Pulmonary artery endothelial cell (primary cell): ENCODE measurements at places on chromosomes 2 and 18.
A peak's percentile ranks its signal among the peaks of the same experiment; 100 is the strongest.

- no peak for DNase-seq
These were observed 558 bp upstream of the GAREM2 start for GRCh38 chr2:26172189-26172870.

DNA sequence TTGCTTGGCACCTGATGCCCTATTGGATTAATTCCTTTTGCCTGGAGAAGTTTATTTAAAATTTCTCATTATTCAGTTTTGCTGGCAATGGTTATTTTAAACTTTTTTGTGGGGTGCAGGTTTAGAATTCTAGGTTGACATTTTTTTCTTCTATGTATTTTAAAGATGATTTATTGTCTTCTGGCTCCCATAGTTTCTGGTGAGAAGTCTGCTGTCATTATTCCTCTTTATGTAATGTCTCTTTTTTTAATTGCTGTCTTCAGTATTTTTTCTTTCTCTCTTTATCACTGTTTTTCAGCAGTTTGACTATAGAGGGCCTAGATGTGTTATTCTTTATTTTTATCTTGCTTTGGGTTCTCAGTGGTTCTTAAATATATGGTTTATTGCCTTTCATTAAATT, 182.2 kb upstream of the STON1 start:
- DNase-seq: no peak

DNA sequence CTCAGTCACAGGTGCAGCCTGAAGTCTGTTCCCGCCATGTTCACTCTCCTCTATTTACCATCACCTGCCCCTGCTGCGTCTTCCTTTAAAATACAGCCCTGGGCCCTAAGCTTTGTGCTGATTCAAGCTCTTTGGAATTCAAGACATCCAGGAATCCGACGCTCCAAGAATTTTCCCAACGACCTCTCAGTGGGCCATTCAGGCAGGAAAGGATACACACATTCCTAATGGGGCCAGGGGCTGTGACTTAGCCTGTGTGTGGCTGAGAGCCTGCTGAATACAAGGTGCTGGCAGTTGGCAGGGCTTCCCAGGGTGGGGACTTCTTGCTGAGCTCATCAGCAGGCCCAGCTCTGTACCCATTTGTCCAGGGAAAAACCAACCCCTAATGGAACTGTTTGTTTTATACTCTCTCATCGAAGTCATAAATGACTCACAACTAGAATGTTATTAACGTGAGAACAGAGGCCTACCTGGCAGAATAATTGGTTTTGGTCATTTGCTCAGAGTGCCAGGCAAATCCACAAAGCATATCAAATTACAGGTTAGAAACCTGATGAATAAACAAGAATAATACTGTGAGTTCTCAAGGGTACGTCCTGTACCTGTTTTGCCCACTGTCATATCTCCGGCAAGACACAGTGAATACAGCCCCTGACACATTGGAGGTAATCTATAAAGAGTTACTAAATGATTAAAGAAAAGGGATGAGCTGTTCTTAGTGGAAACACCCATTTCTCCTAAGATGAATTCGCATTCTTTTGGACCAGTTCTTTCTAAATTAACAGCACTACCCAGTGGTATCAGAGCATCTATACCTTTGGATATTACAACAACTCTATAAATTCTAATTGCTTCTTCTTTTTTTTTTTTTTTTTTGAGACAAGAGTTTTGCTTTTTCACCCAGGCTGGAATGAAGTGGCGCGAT, 12.6 kb upstream of the KCMF1 start:
- DNase-seq: peak; percentile 78

DNA sequence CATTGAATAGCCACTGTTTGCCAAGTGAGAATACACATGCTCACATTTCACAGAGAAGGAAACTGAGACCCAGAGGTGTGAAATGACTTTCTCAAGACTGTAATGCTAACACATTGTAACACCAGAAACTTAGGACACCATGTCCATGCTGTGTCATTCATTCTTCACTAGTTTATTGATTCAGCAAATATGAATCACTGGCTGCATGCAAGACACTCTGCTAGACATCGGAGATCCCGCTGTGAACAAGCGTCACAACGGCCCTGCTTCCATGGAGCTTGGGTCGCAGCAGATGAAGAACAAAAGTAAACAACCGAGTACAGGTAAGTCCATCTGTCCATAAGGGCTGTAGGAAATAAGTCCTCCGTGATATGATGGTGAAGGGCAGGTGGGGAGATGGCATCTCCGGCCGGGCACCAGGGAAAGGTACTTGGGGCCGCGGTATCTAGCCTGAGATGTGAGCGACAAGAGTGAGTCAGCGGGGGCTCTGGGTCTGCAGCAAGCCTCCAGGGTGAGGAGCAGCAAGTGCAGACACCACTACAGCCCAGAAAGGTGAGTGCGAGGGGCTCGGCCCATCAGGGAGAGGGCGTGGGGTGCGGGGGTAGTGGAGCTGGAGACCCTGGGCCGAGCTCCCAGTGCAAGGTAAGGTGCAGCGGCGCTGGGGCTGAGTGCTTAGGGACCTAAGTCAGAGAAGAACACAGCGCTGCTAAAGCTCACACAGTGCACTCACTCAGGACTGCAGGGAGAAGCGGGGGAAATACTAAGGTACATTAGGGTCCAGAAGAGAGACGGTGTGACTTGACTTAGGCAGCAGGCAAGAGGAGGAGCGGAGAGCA, 391.2 kb downstream of the FBXO15 start:
- DNase-seq: no peak

- no peak for DNase-seq
These were observed 18.7 kb downstream of the SMIM21 start for GRCh38 chr18:75408554-75409506.

DNA sequence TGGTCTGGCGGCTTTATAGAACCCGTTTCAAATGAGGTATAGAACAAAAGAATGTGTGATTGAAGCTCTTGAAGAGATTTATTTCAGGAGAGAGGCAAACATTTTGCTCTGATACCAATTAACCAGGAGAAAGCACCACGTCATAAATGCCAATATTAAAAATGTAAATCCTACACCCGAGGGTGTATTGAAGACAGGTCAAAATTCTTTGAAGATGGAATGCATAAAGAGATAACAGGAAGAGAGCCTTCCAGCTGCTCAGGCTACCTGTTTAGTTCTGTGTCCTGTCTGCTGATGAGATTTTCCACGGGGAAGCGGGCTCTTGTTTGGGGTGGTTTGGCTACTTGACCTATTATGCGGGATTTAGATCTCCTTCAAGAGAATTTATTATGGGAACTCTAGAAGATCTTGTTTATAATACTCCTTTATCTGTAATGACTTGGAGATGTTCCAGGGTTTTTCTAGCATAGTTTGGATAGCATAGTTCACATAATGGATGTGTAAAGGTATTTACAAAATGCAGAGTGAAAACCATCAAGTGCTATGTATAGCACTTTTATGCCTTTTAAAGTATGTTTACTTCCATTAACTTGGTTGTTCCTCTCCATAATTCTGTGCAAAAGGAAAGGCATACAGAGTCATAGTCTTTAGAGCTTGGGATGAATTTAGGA, 204.5 kb upstream of the SPRED2 start:
- DNase-seq: no peak

DNA sequence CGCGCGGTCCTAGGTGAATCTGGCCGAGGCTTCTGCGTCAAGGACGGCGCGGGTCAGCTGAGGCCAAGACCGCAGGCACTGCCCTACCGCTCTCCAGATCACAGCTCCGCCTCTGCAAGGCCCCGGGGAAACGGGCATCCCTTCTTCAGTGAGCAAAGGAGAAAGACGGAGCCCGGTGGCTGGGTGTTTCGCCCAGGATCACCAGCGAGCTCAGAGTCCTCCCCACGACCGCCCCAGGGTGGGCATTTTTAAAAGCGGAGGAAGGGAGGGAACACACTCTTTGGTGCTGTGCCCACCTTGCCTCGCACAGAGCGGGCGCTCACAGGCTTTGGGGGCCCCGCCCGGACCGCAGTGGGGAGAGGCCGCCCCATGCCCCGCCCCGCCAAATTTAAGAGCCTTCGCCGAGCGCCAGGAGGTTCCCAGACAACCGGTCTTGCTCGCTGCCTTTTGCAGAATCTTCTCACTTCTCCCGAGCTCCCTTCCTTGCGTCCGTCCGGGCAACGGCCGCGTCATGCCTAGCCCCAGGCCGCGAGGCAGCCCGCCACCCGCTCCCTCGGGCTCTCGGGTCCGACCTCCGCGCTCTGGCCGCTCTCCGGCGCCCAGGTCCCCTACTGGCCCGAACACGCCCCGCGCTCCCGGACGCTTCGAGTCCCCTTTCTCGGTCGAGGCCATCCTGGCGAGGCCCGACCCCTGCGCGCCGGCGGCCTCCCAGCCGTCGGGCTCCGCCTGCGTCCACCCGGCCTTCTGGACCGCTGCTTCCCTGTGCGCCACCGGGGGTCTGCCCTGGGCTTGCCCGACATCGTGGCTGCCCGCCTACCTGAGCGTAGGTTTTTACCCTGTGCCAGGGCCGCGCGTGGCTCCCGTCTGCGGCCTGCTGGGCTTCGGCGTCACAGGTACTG, at the start of gene NOTO:
NOTO (plus strand) TSS at position 419 of the 899 bp plus-strand sequence; CDS start at position 512, 93 bp downstream.
- no peak for DNase-seq

DNA sequence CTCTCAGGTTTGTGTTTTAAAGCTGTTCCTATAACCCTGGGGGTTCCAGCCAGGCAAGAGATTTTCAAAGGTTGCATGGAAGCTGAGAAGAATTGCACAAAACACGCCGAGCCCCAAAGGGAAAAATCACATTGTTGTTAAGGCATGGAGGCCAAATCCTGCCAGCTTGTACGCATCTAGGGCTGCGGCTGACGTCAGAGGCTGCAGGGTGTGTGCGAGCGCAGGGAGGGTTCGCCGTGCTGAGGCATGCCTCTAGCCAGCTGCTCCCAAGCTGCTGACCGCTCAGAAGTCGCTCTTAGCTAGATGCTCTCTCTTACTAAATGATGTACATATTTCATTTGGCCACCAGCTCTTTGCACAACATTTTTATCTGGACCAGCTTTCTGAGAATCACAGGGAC, 191.8 kb downstream of the LPIN1 start:
- no peak for DNase-seq

GRCh38 chr2:37477921-37478320, 133.5 kb downstream of the QPCT start:
- no peak for DNase-seq

- DNase-seq: no peak
These were observed 51.6 kb downstream of the XRCC5 start for GRCh38 chr2:216160786-216161185.
